ENCODE measurements at places on chromosomes 7 and 10.
A peak's percentile ranks its signal among the peaks of the same experiment; 100 is the strongest.

- H3K4me1 ChIP-seq: 0 out of 2 replicates have a peak, but pooled peaks cover 5% of the 10 kb centered on the region
- H3K27me3 ChIP-seq: no peaks in the 10 kb centered on the region
- no peak for DNase-seq
- H3K4me3 ChIP-seq: no peak overlapping the region
- H3K27ac ChIP-seq: no peak overlapping the region
- H3K36me3 ChIP-seq: peaks cover 8% of the 10 kb centered on the region
These were observed 67.2 kb downstream of the ATAD1 start for GRCh38 chr10:87750817-87751216.

DNA sequence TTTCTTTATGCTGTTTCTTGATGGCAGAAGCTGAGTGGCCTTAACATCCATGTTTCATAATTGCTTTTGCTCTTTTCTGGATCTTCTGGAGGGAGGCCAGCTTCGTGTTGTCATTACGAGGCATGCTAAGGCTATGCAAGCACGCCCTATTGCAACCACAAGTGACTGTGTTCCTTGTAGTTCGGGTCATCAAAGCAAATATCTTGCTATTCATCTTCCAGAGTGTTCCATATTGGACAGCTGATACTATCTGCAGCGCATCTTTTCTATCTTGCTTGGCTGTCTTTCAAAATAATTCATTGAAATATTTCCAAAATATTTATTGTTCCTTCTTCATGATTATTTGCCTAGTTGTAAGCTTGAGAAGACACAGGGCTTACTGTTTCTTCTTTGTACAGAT, 5.0 kb downstream of the EPHB6 start:
- peaks cover 3% of the 10 kb centered on the region for H3K27me3 ChIP-seq
- H3K27ac ChIP-seq: no peak overlapping the region
- no peak for DNase-seq
- H3K4me1 ChIP-seq: no peaks in the 10 kb centered on the region

GRCh38 chr7:16234493-16235146, 186.7 kb downstream of the CRPPA start:
- no peak for DNase-seq
- H3K27ac ChIP-seq: no peak overlapping the region
- no peaks in the 10 kb centered on the region for H3K27me3 ChIP-seq

DNA sequence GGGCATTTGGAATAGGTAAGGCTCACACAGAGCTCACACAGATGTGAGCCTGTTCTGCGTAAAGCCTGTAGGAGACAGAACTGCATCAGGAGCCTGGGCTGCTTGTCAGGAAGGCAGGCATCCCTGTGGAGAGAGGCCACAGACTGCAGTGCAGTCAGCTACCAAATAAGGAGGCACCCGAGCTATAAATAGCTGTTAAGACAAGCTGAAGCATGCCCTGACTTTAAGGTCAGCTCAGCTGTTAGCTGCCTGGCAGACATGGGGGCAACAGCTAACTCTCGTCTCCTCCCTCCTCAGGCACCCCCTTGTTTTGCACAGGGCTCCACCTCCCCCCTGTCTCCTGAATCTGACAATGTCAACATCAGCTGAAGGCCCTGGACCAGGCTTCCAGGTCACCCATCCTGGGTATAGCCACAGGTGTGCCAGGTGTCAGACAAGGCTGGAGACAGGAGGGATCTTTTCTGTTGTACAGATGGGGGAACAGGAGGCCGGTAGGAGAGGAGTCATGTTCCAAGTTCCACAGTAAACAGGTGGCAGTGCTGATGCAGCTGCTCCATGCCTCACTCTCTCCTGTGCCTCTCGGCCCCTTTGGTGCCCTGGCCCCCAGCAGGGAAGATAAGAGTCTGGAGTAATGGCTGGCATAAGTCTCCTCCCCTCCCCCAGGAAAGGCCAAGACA, 27.6 kb upstream of the MKRN1 start:
- no peaks in the 10 kb centered on the region for H3K36me3 ChIP-seq
- H3K4me3 ChIP-seq: no peak overlapping the region
- no peaks in the 10 kb centered on the region for H3K27me3 ChIP-seq
- H3K4me1 ChIP-seq: 0 out of 2 replicates have a peak, but pooled peaks cover 6% of the 10 kb centered on the region
- DNase-seq: no peak

DNA sequence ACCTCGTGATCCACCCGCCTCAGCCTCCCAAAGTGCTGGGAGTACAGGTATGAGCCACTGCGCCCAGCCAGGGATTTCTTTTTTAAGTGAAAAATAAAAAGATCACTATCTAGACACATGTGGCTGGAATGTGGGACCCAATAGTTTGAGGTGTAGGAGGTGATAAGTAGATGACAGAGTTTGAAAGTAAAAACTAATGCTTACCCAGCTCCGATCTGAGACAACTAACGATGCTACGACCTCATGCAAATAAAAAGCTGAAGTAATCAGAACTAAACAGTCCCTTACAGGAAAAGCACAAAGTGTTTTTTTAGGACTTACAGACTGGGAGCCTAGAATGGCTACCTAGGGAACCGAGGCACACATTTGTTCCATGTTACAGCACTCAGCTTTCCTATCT, 23.0 kb downstream of the PCGF6 start:
- no peak overlapping the region for H3K27ac ChIP-seq
- H3K4me1 ChIP-seq: no peaks in the 10 kb centered on the region
- no peak for DNase-seq
- H3K36me3 ChIP-seq: peaks cover 25% of the 10 kb centered on the region
- H3K27me3 ChIP-seq: no peaks in the 10 kb centered on the region

DNA sequence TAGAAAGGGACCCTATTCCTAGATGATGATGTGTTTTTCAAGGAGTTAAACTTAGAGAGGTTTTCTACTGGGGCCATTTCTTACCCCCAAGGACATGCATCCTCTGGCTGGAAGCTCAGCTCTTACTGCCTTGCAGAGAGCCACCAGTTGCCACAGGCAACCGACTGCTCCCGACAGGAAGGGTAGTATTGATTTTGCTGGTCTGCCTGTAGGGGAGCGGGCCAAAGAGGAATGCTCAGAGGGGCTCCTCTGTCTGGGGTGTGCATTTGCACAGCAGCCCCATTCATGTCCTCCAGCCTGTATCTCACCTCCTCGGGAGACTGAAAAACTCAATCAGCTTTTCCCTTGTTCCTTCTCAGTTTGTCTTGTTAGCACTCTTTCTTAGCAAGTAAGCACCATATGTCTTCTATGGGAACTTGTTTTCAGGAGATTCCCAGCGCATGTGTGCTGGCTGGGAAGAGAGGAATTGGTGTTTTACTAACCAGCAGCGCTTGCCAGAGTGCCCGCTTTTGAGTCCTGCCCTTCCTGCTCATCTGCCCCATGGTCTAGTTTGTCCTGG, 739.0 kb upstream of the GALNT17 start:
- no peak overlapping the region for H3K4me3 ChIP-seq
- DNase-seq: no peak
- H3K36me3 ChIP-seq: no peaks in the 10 kb centered on the region
- no peaks in the 10 kb centered on the region for H3K27me3 ChIP-seq
- no peak overlapping the region for H3K27ac ChIP-seq

GRCh38 chr7:7595451-7595850, 28.8 kb downstream of the MIOS start:
- H3K27ac ChIP-seq: no peak overlapping the region
- peaks cover 28% of the 10 kb centered on the region for H3K36me3 ChIP-seq
- peak; percentile 3 for DNase-seq
- no peak overlapping the region for H3K4me3 ChIP-seq
- H3K4me1 ChIP-seq: peaks cover 8% of the 10 kb centered on the region

GRCh38 chr10:35950226-35950625, 308.1 kb upstream of the FZD8 start:
- no peaks in the 10 kb centered on the region for H3K4me1 ChIP-seq
- no peak for DNase-seq
- H3K36me3 ChIP-seq: no peaks in the 10 kb centered on the region
- H3K4me3 ChIP-seq: no peak overlapping the region
- H3K27ac ChIP-seq: no peak overlapping the region

GRCh38 chr10:234708-235406, 99.6 kb downstream of the ZMYND11 start:
- H3K4me1 ChIP-seq: no peaks in the 10 kb centered on the region
- no peak overlapping the region for H3K27ac ChIP-seq
- H3K4me3 ChIP-seq: no peak overlapping the region
- no peaks in the 10 kb centered on the region for H3K27me3 ChIP-seq

DNA sequence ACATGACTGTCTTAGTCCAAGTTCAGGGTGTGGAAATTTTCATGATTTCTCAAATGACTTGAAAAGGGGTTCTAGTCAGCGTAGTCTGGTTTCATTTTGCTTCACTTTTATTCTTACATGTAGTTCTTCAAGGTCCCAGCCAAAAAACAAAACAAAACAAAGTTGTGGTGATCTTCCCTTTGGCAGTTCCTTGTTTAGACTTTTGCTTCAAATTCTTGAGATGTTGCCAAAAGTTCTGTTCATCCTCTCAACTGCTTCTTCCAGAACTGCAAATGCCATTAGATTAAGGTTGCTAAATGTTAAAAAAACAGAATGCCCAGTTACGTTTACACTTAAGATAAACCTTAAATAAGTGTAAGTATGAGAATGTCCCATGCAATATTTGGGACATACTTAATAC, 370.8 kb upstream of the LRRTM3 start:
- H3K27me3 ChIP-seq: no peaks in the 10 kb centered on the region
- H3K4me3 ChIP-seq: no peak overlapping the region
- H3K27ac ChIP-seq: no peak overlapping the region
- no peaks in the 10 kb centered on the region for H3K4me1 ChIP-seq

GRCh38 chr10:119438717-119439116, 103.8 kb downstream of the RGS10 start:
- H3K36me3 ChIP-seq: no peaks in the 10 kb centered on the region
- DNase-seq: no peak
- H3K27me3 ChIP-seq: no peaks in the 10 kb centered on the region
- H3K4me1 ChIP-seq: no peaks in the 10 kb centered on the region
- no peak overlapping the region for H3K27ac ChIP-seq

DNA sequence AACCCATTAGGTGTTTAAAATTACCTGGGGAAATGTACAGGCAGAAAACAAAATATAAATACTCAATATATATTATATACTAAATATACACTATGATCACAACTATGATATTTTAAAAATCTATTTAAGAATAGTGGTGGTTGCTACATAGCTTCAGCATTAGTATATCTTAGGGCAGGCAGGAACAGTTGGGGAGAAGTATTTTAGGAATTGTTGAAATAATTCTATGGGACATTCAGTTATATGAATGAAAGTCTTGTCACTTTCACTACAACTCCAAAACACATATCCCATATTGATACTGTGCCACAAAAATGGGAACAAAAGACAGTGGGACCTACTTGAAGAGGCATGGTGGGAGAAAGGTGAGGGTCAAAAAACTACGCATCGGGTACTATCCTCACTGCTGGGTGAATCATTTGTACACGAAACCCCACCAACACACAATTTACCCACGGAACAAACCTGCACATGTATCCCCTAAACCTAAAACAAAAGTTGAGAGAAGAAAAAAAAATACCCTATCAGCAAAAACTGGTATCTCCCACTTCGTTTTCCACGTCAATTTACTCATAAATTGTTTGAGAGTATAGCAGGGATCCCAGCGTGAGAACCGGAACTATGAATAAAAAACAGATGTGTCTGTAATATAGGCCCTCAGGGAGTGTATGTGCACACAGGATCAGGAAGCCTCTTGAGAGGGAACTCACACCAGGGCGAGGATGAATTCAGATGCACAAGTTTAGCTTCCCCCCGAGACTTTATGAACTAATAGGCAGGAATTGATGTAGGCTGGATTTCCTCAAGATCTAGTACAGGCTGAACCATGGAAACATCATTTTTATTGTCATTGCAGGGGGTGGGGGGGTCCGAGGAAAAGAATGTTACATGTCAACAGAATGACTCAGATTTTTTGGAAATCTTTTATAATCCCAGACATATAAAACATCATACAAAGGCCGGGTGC, 16.2 kb downstream of the SLC16A12 start:
- no peaks in the 10 kb centered on the region for H3K36me3 ChIP-seq
- H3K4me3 ChIP-seq: no peak overlapping the region
- H3K27me3 ChIP-seq: no peaks in the 10 kb centered on the region
- no peak overlapping the region for H3K27ac ChIP-seq

DNA sequence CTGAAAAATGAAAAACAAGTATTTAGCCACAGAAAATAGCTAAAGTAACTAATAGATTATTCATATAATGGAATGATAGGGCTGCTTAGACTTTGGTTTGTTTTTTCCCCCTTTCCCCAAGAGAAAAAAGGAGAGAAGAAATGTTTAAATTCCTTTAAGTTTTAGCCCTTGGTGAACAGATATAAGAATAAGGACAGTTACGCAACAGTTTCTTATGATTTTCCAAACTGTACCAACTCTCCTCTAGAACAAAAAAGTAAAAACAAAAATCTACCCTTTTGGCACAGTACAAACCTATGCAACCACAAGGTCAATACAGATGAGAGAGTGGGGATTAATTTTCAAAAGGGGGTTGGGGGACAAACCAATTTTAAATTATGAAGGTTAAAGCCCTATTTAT, 227.7 kb downstream of the CHCHD3 start:
- no peaks in the 10 kb centered on the region for H3K36me3 ChIP-seq
- no peak overlapping the region for H3K4me3 ChIP-seq
- no peak overlapping the region for H3K27ac ChIP-seq

- H3K36me3 ChIP-seq: no peaks in the 10 kb centered on the region
These were observed 64.2 kb downstream of the PARP12 start for GRCh38 chr7:139998572-139998971.

DNA sequence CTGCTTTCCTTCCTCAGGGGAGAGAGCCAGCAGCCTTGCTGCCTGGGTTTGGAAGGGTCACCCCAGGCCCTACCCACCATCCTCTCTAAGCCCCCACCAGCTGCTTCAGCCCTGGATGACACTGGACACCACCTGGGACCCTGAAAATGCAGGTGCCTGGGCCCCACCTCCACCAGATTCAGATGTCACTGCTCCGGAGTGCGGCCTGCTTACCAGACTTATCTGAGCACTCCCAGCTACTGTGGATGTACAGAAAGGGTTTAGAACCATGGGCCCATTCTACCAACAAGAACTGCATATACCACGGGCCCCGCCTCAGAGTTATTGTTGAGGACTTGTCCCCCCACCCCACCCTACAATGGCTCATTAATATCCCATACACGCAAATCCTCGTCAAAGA, 172.3 kb downstream of the PTPRN2 start:
- H3K36me3 ChIP-seq: no peaks in the 10 kb centered on the region
- H3K27me3 ChIP-seq: no peaks in the 10 kb centered on the region
- no peak overlapping the region for H3K4me3 ChIP-seq
- no peak for DNase-seq
- 0 out of 2 replicates have a peak, but pooled peaks cover 5% of the 10 kb centered on the region for H3K4me1 ChIP-seq

- no peak overlapping the region for H3K27ac ChIP-seq
- H3K4me1 ChIP-seq: 0 out of 2 replicates have a peak, but pooled peaks cover 5% of the 10 kb centered on the region
- H3K36me3 ChIP-seq: no peaks in the 10 kb centered on the region
- no peak overlapping the region for H3K4me3 ChIP-seq
- no peaks in the 10 kb centered on the region for H3K27me3 ChIP-seq
- no peak for DNase-seq
These were observed 240.6 kb downstream of the VTI1A start for GRCh38 chr10:112687647-112688046.

DNA sequence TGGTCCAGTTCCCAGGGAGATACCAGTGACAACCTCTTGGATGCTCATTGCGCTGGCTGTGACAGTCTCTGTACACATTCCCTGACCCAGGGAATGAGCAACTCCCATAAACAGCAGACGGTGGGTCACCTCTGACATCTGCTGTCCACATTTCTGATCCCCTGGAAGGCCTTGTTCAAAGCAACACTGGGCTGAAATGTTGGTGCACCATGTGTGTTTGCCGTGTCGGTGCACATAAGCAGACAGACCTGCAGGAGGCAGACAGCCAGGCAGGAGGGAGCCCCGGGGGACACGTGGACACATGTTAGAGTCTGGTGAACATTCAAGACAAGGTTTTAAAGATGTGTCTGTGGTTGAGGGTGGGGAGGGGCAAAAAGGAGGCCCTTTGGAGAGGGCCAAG, 254.9 kb downstream of the PLXNA4 start:
- H3K27ac ChIP-seq: no peak overlapping the region
- H3K36me3 ChIP-seq: no peaks in the 10 kb centered on the region
- no peak overlapping the region for H3K4me3 ChIP-seq
- H3K4me1 ChIP-seq: 0 out of 2 replicates have a peak, but pooled peaks cover 6% of the 10 kb centered on the region
- DNase-seq: no peak
- H3K27me3 ChIP-seq: no peaks in the 10 kb centered on the region
